ENCODE measurements at places on chromosomes 7 and 10.

DNA sequence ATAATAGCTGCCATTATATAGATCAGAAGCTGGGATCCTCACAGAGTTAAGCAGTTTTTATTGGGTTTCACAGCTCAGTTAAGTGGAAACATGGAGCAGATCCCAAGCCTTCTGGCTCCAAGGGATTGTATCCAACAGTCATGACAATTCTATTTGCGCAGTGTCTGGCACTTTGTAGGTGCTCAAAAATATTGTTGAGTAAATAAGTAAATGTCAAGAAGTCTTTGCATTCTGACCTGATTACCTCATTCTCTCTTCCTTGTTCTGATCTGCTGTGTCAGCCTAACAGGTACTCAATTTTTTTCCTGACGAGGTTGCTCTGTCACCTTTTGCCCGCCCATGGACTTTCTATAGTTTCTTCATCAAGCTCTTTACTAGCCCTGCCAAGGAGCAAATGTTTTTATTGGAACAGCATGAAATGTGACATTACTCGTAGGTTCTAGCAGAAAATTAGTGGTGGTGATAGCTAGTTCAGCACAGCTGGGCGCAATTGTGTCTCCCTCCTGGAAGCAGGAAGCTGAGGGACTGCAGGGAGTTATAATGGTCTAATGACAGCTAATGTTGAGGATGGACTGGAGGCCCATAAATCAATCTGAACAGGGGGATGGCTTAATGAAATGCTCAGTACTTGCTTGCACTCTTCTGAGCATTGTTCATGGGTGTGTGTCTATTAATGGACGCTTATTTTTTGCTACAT lies 680.2 kb downstream of the CCSER2 start:
- DNase-seq, result no peak

DNA sequence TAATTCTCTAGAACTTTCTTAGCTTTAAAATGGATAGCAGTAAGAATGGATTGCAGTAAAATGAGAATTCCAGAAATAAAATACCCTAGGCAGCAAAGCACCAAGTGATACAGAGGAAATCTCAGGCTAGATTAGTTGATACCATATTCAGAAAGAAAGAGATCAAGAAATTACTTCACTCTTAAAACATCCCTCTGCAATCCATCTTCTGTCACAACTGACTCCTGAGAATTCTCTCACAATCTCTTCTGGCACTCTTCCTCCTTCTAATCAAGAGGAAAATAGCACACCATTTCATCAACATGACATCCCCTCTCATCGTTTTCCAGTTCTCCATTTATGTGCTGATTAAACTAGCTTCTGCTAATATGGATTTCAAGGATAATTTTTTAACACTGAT lies 42.2 kb upstream of the LAMB1 start:
- DNase-seq, result no peak

DNA sequence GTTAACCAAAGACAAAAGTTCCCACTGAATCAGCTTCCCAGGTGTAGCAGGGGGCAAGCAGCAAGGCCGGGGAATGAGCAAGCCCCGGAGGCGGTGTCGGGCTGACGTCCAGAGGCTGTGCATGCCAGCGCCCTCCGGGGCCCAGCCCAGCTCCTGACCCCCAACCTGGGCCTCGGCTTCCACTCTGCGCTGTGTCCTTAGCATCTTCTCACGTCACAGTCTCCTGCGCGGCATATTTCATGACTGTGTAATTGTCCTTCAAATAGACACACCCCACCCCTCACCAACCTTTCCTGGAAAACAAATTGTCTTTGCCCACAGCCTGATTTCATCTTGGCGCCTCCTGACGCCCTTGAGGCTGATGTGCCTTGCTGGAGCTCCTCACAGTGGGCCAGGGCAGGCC lies 133.5 kb downstream of the RGS10 start:
- no peak for DNase-seq

GRCh38 chr7:38007096-38007495 lies 86.7 kb downstream of the EPDR1 start:
- DNase-seq, result no peak

- peak; percentile 85 for DNase-seq
Measured at GRCh38 chr10:72276013-72276387, 2.3 kb downstream of the DDIT4 start.

- no peak for DNase-seq
Measured at GRCh38 chr10:20767028-20767427, 130.1 kb downstream of the NEBL start.

DNA sequence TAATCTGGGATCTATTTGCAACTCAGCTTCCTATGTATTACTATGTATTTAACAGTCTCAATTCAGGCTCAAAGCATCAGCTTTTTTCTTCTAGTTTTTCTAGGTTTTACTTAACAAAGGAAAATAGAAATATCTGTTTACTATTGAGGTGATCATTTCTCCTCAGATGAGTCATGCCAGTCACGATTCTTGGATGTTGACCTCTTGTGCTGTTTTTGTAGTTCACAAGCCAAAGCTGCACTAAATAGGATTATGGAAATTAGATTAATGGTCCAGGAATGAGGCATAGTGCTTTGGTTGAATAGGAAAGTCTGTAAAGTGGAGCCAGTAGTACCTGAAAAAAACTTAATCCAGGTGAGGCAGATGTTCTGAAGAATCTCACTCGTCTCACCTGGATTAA lies 198.3 kb upstream of the KAT6B start:
- DNase-seq, result no peak

- DNase-seq, result no peak
Measured at GRCh38 chr7:115802415-115802814, 228.1 kb downstream of the TFEC start.

DNA sequence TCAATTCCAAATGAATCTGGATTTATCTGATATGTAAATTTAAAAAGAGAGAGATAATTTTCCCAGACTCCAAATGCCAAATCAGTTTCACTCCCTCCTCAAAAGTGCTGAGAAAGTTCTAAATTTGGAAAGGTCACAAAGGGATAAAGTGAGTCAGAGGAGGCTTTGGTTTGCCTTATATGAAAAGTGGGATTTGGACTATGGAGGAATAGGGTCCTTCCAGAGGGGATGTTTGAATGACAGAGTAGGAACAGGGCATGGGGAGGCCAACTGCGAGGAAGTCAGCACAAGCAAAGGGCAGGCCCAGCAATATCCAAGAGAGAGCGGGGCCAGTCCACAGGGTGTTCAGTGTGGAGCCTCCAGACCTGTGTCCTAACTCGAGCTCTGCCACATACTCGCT lies 9.8 kb upstream of the FAS start:
- no peak for DNase-seq

DNA sequence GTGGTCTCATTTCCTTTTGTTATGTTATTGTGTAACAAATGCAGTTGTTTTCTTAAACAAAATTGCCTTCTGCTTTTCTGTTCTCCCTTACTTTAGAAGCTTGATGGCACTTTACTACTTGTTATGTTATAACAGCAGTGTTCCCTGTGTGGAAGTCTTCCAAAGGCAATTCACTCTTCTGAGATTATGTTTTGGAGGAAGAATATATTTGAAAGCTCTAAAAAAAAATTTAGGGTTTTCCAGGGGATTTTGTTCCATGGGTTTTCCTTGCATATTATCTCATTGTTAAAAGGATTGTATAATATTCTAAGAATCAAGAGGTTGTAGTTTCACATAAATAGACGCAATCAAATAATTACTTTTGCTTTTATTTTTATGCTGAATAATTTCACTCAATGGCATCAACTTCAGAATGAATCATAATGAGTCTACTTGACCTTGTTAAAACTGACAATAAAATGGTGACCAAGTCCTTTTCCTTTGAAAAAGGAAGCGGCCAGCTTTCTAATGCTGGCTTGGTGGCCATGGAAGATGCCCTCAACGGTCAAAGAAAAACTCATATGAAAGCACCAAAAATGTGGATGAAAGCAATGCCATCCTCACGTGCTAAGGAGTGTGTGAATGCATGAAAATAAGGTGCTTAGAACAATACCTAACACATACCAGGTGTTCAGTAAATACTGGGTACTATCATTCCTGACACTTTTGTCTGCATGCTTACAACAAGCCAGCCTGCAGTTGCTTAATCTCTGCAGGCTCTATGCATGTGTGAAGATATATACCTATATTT lies 92.4 kb upstream of the KLF6 start:
- DNase-seq, result no peak

DNA sequence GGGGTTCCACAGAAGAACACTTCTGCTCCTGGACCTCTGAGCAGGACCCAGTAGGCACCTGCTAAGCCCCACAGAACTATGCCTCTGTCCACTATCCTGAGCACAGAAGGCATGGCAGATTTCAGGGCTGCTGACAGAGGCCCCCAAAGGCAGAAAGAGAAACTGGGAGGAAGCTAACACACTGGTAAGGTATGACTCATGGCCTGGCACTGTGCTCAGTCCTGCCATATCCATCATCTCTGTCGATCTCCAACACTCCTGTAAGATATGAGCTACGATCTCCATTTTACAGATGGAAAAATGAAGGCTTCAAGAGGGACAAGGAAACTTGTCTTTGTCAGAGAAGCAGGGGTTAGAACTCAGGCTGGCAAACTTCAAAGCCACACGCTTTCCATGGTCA lies 62.2 kb downstream of the GRID1 start:
- DNase-seq, result no peak

DNA sequence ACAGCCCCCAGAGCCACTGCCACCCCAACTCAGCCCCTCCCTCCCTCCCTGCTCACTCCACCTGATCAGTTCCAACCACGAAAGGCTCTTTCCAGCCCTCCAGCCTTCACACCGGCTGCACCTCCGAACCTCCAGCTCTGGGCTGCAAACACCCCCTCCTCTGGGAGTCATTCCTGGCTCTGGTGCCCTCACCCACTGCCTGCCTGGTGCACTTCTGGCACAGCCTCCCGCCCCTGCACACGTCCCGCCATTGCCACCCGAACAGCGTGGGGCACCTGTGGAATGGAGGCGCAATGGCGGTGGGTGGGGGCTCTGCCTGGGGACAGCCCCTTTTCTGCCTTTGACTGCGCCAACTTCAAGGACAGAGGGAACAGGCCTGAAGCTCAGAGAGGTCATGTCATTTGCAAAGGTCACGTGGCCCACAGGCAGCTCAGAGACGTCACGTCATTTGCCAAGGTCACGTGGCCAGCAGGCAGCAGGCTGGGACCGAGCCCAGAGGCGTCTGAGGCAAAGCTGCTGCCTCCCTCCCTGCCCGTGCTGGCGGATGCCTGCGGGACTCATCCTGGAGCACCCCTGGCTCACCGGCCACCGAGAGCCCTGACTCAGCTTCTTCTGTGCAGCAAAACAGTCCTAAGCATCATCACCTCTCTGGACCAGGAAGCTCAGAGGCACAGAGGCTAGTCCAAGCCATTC lies 76.0 kb upstream of the DNAAF5 start:
- no peak for DNase-seq

GRCh38 chr10:112373912-112374338 lies at the start of gene ACSL5:
Gene ACSL5, plus strand, starts transcription at chr10:112374116. Its CDS starts 20,831 bp downstream, at chr10:112394947.
- DNase-seq, result peak; percentile 42

- DNase-seq, result peak; percentile 58
Measured at GRCh38 chr7:92135052-92135889, 994 bp upstream of the CYP51A1 start.

DNA sequence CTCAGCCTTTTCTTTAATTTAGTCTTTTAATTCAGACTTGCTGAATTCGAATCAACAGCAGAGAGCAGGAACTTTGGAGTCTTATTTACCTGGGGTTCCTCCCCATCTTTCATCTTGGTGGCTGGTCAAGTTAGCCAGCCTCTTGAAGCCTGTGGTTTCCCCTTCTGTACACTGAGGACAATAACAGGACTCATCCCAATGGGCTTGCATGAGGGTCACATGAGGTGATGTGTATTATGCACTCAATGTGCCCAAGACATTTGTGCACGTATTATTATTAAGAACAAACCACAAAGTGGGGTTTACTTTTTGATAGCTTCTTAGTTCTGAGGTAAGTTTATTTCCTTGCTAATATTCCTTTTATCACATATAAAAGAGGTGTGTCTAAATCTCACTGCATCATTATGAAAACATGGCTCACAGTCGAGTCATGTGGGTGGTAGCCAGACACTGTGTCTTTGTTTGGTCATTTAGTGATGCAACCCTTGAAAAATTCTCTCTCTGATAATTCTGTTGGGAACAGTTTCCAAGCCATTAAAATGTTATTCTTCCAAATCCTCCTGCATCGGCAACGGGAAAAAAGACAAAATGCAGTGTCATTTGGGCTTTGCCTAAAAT lies 86.5 kb upstream of the GRB10 start:
- DNase-seq, result no peak
